ENCODE measurements at places on chromosomes 5 and 9.
A peak's percentile ranks its signal among the peaks of the same experiment; 100 is the strongest.

DNA sequence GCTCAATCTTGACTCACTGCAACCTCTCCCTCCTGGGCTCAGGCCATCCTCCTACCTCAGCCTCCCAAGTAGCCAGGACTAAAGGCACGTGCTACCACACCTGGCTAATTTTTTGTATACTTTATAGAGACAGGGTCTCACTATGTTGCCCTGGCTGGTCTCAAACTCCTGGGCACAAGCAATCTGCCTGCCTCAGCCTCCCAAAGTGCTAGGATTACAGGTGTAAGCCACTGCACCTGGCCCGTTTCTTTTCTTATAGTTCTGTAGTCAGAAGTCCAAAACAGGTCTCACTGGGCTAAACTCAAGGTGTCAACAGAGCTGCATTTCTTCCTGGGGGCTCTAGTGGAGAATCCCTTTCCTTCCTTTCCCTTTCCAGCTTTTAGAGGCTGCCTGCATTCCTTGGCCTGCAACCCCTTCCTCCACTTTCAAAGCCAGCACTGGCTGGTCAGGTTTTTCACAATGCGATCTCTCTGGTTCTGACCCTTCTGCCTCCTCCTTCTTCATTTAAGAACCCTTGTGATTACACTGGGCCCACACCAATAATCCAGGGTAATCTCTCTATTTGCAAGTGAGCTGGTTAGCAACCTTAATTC, 16.3 kb downstream of the IRF1 start:
- DNase-seq: no peak

GRCh38 chr9:3916984-3917383, 382.9 kb downstream of the GLIS3 start:
- DNase-seq: no peak

- no peak for DNase-seq
These were observed 11.7 kb downstream of the OLFML2A start for GRCh38 chr9:124788542-124789217.

DNA sequence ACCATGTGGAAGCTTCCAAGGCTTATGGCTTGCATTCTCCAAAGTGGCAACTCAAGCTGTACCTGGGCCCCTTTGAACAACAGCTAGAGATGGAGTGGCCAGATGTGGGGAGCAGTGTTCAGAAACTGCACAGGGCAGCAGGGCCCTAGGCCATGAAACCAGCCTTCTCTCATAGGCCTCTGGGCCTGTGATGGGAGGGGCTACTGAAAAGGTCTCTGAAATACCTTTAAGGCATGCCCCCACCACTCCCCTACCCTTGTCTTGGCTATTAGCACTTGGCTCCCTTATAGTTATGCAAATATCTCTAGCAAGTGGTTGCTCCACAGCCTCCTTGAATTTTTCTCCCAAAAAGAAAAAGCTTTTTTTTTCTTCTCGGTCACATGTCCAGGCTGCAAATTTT, 1014.6 kb downstream of the DTWD2 start:
- no peak for DNase-seq

DNA sequence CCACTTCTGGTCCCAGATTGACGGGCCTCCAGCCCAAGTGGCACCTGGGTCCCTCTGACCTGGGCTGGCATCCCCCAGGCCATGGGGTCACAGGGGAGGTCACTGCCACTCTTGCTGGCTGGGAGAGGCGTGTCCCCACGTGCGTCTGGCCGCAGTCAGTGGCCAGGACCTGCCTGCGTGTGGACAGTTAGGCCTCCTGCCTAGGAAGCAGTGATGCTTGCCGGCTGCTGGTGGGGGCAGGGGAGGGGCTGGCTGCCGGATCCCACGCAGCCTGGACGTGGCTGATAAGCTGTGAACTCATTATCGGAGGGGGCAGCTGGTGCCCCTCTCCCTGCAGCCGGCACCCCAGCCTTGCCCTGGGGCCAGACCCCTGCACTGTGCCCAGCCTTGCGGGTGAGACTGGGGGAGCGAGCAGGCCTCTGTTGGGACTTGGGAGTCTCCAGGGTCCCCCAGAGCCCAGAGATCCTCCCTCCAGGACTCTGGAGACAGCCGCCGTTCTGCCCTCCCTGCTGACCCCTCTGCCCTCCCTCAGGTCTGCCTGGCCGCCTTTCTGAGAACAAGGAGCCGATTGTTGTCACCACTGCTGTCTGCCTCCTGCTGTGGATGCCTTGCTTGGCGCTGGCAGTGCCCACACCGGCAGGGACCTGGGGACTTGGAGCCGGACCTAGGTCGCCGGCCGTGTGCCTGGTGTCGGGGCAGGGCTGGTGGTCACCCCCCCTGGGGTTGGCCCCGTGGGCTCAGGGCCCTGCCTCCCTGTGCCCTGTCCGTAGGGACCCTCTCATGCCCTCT, 12.3 kb downstream of the RXRA start:
- DNase-seq: no peak

- DNase-seq: no peak
These were observed 385.7 kb downstream of the BNC2 start for GRCh38 chr9:16484744-16485143.

DNA sequence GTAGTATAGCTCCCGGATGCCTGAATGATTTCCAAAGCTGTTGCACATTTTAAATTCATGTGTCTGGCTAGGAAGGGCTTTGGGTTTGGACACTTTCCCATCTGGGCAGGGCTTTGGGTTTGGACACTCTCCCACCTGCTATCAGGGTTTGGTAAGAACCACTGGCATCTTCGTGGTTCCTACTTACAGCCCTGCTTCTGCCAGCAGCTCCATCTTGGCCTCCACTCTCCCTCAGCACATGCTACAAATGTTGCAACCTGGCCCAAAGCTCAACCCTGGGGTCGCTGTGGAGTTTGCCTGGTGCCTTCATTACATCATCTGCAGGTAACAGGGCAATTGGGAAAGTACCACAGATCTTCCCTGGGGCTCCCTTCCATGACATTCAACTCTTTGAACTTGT, 3.5 kb downstream of the TMCO6 start:
- no peak for DNase-seq

- DNase-seq: peak; percentile 42
These were observed 760 bp upstream of the MAN1B1 start for GRCh38 chr9:137085920-137086530.

- no peak for DNase-seq
These were observed 149.2 kb downstream of the LRRC70 start for GRCh38 chr5:62727861-62728260.

DNA sequence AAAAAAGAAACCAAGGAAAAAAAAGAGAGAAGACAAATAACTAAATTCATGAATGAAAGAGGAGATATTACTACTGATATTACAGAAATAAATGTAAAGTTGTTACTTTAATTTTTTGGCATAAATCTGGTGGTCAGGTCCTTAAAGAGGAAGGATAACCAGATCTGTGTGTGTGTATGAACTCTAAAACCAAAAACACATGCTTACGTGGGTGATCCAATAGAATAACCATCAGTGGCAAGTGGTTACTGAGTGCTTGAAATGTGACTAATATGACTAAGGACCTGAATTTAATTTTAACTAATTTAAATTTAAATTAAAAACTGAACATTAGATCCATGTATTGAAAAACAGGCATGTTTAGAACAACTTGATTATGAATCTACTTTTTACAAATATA, 10.3 kb downstream of the SLC28A3 start:
- no peak for DNase-seq

GRCh38 chr9:81814794-81815464, 113.3 kb upstream of the SPATA31D4 start:
- no peak for DNase-seq

DNA sequence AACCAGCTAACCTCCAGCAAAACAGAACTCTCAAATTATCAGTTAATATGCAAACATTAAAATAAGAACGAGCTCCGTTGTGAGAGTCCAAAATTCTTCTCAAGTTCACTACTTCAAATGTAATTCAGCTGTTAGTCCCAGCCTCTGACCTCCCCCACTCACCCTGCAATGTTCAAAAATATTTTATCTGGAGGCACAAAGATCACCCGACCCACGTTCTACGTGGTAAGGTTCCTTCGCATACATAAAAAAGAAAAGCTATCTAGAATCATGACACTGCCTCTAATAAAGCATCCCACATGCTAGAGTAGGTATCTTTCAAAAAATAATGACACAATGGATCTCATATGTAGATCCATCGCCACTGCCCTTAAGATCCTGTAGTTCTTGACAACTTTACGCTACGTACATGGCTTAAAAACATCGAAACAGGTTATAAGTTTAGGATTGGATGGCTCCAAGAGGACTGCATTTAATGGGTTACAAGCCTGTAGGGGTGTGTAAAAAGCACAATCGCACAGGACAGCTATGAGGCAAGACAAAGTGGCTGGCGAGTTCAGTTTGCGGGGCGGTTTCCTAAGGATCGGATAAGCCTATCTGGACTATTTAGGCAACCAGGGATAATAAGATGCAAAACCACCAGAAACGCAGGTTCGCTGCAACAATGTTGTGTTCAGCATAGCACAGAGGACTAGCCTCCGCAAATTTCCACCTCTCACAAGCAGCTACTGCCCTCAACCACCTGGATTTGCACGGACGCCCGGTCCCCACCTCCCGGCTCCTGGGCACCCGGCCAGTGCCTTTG, 969 bp downstream of the CLK4 start:
- DNase-seq: no peak

- no peak for DNase-seq
These were observed 62.7 kb upstream of the OSMR start for GRCh38 chr5:38783011-38783561.

DNA sequence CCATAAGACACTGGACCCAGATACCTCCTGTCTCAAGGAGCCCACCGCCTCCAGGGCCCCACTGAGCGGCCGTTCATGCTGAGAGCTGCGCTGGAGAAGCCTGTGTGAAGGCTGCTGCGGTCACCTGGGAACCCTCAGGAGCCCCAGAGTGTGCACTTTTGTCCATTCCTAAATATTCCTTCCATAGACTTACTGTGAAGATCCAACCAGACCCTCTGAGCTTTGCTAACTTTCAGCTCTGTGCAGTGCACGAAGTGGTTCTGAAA, 119.5 kb downstream of the COL23A1 start:
- DNase-seq: no peak

DNA sequence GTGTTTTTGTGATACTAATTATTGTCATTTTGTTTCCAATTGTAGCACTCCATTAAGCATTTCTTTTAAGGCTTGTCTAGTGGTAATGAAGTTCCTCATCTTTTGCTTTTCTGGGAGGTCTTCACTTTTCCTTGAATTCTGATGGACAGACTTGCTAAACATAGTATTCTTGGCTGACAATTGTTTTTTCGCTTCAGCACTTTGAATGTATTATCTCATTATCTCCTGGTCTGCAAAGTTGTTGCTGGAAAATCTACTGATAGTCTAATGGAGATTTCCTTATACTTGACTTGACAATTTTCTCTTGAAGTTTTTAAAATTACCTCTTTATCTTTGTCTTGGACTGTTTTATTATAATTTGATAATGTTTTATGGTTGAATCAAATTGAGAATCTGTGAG, 147.5 kb downstream of the FAM174A start:
- no peak for DNase-seq

- no peak for DNase-seq
These were observed 75.2 kb downstream of the TMC1 start for GRCh38 chr9:72596451-72597180.

GRCh38 chr5:151686674-151687407, at the start of gene SPARC:
Gene SPARC (minus strand): TSS chr5:151686915. CDS start chr5:151676188, 10,727 bp downstream.
- DNase-seq: no peak

DNA sequence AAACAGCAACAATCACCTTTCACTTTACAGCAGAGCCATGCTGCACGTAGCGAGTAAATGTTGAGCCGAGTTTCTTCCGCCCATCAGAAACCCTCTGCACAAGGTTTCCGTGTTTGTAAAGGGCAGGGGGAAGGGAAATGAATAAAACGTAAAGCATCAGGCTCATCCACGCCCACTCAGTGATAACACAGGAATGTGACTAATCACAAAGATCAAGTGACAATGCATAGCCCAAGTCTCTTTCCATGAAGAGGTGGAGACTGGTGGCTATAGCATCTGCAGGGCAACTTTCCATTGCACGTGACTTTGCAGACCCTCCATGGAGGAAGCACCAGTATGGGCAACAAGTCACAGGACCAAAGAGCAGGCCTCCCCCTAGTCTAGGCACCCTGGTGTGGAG, 56.6 kb downstream of the CAMSAP1 start:
- DNase-seq: no peak

DNA sequence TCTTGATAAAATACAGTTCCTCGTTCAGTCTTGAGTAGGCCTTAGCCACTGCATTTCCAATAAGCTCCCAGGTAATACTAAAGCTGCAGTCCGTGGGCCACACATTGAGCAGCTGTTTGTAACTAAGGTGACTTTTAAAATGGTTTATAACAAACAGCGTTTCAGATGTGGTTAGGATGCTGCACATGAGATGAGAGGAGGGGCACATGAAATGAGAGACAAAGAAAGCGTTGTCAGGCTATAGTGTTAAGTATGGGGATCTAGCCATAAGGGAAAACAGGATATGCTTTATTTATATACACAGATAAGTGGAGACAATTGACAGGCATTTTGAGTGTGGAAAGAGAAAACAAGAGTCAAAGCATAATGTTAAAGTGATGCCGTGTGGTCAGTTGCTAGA, 89.9 kb downstream of the PAM start:
- no peak for DNase-seq

DNA sequence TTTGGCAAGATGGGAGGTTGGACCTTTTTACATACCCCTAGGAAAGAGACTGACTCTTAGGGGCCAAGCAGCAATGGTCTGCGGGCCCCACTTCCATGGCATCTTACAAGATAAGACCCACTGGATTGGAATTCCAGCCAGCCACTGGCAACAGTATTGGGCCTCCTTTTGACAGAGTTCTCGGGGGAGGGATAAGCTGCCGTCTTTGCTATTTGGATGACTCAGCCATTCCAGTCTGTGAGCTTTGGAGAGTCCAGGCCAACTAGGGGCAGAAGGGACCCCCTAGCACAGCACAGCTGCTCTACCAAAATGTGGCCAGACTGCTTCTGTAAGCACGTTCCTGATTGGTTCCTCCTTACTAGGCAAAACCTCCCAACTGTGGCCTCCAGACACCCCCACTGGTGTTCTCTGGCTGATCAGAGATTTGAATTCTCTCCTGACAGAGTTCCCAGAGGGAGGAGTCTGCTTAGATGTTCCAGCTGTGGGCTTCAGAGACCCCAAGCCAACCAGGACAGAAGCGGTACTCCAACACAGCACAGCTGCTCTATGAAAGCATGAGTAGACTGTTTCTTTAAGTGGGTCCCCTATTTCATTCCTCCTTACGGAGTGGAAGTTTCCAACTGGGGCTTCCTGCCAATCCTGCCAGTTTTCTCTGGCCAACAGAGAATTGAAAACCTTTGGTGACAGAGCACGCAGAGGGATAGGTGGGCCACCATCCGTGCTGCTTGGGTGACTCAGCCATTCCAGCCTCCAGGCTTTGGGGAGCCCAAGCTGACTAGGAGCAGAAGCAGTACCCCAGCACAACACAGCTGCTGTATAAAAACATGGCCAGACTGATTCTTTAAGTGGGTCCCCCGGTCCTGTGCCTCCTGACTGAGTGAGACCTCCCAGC, 672.1 kb upstream of the RIOK2 start:
- no peak for DNase-seq

DNA sequence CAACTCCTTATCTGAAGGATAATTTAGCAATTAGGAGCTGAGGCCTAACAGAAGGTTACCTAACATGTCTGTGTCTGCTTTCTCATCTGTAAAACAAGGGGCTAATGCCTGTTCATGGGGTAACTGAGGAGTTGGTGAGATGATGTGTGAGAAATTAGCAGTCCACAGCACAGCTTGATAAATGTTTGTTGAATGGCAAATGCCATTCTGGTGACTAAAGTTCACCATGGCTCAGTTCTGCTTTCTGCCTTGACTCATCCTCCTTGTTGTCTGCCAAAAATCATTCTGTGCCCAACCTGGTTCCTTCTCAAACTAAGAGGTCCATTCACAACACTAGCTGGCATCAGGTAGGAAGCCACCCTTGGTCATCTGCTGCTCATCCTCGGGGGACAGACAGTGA, 552.0 kb upstream of the KLF4 start:
- no peak for DNase-seq
